ENCODE measurements at places on chromosomes 3 and 15.

- DNase-seq, result no peak
These were observed 23.8 kb upstream of the CNBP start for GRCh38 chr3:129207479-129207878.

GRCh38 chr15:28944696-28945300, 59.0 kb downstream of the APBA2 start:
- DNase-seq, result no peak

DNA sequence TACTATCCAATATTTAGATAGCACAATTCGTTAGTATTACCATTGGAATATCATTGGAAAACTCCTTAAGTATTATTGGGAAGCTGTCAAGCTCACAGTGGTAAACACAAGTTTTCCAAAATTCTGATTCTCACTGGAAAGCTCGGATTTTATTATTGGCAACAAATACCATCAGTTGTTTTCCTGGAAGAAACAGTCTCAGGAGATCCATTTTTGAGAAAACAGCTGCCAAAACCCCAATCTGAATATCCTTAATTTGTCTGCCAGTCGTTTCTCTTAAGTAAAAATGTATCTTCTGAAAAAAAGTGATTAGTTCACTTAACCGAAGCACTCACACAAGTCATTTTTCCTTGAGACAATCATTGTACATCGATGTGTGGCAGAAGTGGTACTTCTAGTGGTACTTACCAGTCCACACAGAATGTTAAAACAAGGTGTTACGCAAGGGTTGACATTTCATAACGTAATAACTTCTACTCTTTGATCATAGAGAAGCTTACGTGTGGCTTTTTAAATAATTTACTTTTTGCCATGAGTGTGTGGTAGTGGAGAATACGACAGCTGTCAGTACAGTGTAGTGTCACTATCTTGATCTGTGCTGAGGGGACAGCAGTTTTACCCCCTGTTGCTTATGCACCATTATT, 74.9 kb downstream of the FAM43A start:
- no peak for DNase-seq

GRCh38 chr3:191641789-191642188, 180.8 kb downstream of the PYDC2 start:
- DNase-seq, result no peak

GRCh38 chr3:174315225-174315624, 543.9 kb upstream of the NAALADL2 start:
- DNase-seq, result no peak

DNA sequence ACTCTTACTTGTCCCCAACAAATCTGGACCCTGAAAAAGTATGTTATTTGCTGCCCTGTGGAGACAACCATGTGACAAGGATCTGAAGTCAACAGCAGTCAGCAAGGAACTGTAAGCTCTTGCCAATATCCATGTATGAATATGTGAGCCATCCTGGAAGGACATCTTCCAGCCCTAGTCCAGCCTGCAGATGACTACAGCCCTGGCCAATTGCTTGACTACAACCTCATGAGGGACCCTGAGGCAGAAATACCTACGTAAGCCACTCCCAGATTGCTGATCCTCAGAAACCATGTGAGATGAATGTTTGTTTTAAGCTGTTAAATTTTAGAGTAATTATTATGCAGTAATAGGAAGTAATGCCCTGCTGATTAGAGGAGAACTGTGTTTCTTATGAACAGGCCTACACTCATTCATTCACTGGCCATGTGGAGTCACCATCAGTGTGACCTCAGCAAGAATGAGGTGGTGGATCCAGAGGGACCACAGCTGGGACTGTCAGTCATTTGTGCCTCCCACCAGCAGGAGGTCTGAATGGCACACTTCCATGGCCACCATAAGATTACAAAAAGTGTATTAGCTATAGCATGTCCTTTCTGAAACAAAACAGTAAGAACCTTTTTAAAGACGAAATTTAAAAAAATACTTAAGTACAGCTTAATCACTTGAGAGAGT, 92.6 kb downstream of the TFDP2 start:
- no peak for DNase-seq

DNA sequence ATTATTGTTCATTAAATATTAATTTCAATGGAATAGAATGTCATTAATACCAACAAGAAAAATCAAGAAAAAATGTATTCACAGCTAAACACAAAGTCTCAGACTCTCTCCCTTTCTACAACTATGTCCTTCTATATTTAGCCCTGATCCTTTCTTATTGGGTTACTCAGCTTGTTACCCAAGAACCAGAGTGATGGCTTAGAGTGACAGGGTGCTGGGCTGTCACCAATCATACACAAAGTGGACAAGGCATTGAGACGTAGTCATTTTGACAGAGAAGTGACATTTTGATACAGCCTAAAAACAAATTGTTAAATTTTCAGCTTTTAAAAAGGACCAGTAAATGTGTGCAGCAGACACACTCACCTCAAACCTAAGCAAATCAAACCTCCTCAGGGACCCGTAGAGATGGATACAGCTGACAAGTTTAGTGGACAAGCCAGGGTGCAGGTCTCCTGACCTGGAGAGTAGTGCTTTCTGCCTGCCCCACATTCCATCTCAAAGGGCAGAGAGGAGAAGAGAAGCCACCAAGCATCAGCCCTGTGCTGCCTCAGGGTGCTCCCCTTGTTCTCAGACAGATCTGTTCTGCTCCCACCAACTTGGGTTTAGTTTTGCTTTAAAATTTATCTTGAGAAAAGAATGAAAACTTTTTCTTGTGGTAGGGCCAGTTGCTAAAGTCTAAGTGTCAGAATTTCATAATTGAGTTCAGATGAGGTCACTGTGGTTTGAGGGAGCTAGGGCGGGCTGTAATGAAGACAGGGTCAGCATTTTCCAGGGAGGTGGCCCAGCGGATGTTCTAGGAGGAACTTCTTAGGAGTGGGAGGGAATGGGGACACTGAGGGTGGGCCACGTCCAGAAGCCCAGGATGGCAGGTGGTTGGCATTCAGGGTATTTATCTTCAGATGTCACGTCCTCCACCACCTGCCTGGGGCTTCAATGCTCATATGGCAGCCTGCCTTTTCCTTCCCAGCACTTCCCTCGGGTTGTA, 136.5 kb upstream of the TBL1XR1 start:
- DNase-seq, result no peak

- DNase-seq, result no peak
These were observed 9.6 kb upstream of the FAM107A start for GRCh38 chr3:58586776-58587192.

- DNase-seq, result no peak
These were observed 45.1 kb upstream of the AMOTL2 start for GRCh38 chr3:134419214-134419959.

GRCh38 chr15:81106560-81106959, 27.5 kb upstream of the CFAP161 start:
- peak; percentile 7 for DNase-seq

GRCh38 chr3:101879623-101880284, 30.4 kb downstream of the NFKBIZ start:
- no peak for DNase-seq

GRCh38 chr3:173255555-173255954, 114.5 kb upstream of the SPATA16 start:
- no peak for DNase-seq
